ENCODE measurements at places on chromosomes 4 and X.
A peak's percentile ranks its signal among the peaks of the same experiment; 100 is the strongest.

DNA sequence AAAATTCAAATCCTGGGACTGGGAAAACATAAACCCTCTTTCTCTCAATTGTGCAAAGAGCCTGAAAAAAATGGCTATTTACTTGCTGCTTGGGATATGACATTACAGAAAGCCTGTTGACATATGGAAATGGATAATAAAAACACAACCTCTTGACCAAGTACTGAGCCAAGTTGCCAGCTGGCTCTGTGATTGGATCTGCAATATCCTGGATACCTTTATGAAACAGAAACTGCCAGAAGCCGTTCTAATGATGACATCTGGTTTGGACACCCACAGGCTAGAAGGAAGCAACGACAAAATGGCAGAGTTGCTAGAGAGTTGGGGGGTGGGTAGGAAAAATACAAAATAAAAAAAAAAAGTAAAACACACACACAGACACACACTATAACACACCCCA is 481.4 kb downstream of the FAT4 start:
- no peak for DNase-seq

GRCh38 chr4:10736266-10736665 is 51.7 kb upstream of the CLNK start:
- no peak for DNase-seq

- no peak for DNase-seq
These were observed 84.5 kb upstream of the GPM6B start for GRCh38 chrX:13901354-13901753.

GRCh38 chrX:19212037-19212436 is 89.8 kb upstream of the ADGRG2 start:
- DNase-seq, result no peak

DNA sequence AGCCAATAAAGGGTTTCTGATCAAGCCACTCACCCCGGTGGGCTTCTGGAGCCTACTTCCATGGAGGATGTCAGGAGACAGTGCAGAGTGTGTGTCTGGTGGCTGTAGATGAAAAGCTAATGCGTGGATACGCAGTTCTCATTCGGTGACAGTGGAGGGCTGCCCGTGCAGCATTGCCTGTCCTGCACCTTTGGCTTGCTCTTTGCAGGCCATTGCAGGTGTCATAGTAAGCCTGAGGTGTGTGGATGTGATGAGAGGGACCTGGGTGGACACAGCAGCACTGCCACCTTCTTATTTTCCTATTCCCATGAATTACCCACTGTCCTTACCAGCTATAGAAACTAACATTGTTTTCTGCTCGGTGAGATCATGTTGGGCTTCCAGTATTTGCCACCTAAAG is 101.2 kb downstream of the STK32B start:
- no peak for DNase-seq

- DNase-seq, result no peak
These were observed 850 bp downstream of the IGBP1 start for GRCh38 chrX:70134116-70134477.

GRCh38 chr4:105644257-105644656 is 64.2 kb downstream of the INTS12 start:
- DNase-seq, result no peak

- DNase-seq, result no peak
These were observed 121.8 kb downstream of the SPCS3 start for GRCh38 chr4:176441594-176441993.

DNA sequence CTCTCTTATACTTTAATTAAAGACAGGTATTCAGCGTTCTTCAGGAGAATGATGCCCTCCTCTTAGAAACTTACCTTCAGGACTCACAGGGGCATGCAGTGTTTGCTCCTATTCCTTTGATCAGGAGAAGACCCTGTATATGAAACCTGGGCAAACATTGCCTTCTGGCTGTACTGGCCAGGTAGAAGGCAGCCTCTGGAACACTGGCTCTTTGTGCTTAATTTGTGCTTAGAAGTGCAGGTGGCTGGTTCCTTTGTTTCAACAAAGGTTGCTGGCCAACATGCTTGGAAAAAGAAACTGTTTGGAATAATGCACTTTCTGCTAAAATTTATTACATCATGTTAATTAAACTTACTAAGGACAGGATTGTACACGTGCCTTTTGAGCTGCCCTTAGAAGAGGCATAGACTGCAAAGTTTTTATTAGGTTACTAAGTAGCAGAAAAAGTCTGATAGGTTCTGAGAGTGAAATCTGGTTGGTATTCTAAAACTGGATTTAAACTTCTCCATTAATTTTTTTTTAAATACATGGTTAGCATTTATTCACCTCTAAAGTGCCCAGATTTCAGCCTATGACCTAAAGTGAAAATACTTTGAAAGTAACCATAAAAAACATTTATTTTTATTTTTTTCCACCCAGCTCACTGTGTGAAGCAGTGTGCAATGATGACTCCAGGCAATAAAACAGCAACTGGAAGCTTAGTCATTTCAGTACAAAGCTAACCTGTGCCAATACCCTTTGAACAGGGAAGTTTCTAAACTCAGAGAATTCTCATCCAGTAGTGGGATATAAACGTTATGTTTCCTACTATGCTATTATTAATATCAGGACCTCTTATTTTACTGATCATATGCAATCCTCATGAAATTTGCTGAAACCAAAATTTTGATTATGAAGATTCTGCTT is 11.3 kb downstream of the RASSF6 start:
- no peak for DNase-seq

- DNase-seq, result no peak
These were observed 71.1 kb downstream of the ZNF732 start for GRCh38 chr4:234178-234577.

DNA sequence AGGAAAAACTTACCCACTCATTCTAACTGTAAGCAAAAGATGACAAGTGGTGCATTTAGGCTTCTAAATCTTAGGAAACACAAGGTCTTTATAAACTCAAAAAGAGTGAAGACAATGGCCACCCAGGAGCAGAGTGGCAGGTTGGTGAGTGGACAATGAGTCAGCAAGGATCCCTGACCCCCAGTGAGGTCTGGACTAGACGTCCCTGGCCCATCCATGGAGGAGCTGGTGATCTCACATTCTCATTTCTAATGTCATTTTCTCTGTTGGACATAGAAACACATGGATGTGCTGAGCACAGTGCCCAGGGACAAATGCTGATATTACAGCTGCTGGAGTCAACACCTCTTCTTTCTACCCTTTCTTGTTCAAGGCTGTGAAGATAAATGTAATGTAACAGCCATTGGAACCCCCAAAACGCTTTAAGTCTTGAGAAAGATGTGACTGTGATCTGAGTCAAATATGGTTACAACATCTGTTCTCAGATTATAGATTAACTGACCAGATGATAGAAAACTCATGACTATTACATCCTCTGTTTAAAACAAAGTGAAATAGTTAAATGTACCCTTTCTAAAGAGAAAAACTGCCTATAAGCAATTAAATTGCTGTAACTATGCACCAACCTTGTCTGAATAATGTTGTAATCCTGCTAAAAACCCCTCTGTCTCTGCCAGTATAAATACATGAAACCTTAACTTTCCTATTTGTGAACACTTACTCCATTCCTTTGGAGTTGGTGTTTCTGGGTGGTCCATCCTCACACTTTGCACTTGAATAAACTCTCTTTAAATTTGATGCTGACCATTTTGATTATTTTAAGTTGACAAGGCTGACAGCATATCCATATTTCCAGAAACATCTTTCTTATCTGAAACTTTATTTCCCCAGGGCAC is 92.7 kb downstream of the USP46 start:
- DNase-seq, result no peak

GRCh38 chr4:148330161-148330560 is 112.1 kb downstream of the NR3C2 start:
- DNase-seq, result no peak

DNA sequence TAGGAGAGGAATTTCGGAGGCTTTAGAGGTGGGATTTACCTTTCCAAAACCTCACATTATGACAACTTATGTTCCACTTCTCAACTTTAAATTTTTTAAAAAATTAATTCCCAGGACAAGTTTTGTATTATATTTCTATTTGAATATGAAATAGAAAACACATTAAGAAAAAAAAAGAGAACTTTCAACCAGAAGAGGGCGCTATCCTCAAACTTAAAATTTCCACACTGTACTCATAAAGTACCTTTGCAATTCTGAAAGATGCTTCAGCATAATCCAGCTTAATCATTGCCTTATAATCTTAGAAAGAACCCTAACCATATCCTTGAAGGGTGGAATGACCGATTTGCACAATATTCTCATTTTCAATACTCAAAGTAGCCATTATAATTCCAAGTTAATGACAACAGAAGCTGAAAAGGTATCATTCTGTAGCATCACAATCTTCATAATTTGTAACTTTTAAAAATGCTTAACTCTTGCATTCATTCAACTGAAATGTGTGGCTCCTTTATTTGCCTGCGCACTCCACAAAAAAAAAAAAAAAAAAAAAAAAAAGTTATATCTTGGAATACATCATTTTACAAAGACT is 158.0 kb downstream of the KCNIP4 start:
- no peak for DNase-seq

DNA sequence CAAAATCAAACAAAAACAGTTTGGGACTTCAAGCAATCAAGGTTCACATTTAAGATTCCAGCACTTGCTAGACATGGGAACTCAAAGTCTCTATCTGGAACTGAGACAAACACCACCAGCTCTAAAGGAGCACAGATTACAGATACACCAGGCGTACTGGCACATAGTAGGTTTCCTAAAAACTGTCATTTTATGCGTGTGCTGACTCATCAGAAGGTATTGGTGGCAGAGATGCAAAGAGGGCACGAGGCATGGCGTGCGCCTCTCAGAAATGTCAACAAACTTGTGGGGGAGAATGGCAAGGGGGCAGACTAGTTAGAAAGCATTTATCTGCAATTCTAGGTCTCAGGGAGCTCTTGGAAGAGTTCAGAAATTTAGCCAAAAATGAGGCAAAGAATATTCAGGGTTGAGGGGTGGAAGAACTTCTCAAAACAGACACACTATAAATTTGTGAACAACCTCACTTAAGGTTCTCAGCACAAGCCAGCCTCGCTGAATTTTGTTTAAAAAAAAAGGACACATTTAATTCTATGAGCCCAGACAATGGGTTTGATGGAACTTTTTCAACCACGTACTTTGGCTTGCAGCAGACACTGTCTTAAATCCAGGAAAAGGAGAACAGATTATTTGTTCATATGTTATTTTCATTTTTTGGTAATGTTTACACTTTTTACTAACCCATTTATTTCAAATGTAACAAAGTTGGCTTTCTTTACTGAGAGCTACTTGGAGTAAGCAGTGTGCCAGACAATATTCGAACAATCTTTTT is 100.0 kb downstream of the SHISA3 start:
- DNase-seq, result no peak

DNA sequence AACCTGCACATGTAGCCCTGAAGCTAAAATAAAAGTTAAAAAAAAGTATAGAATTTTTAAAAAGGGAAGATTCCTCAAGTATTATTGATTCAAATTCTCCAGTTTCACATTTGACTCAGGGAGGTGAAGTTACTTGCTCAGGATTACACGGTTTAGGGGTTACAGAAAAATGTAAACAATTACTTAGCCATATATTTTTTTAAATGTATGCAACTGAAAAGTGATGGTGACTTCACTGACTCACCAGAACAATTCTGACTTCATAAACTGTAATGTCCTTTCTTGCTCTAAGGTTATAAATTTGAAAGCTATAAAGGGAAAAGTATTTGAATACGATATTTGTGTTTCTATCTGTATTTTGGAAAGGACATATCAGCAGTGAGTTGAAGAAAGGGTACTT is 371.2 kb downstream of the SPRY1 start:
- no peak for DNase-seq

GRCh38 chr4:110614173-110614963 is 8.5 kb downstream of the PITX2 start:
- DNase-seq, result no peak

- no peak for DNase-seq
These were observed 59.4 kb downstream of the POLR2B start for GRCh38 chr4:57037982-57038604.

- no peak for DNase-seq
These were observed 13.9 kb downstream of the ALB start for GRCh38 chr4:73417973-73418372.

DNA sequence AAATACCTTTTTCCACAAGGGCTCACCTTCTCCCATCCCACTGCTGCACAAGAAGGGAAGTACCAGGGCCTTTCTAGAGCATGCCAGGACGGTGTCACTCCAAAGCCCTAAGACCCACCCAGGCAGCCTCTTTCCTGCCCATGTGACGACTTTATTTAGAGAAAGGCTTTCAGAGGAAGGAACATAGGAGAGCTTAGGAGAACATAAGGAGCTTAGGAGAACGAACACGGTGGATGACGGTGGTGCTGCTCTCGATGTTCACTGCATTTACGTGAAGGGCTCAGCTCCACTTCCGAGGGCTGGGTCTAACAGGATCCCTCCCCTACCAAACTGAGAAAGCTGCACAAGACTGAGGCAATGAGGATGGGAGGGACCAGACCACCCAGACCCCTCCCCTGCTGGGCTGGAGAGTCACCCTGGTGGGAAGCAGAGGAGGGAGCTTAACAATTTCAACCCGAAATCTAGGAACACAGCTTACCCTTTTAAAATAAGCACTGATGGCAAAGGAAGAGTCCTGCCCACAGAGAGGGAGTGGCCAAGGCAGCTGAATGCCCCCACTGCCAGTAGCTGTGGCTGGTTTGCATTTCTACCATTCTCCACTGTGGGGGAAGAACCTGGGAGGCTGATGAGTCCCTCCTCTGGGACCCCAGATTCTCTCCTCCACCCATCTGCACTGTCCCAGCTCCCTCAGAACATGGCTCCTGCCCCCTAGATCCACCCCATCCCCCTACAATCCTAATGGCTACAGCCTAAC is 29.8 kb downstream of the ZFYVE28 start:
- DNase-seq, result no peak

DNA sequence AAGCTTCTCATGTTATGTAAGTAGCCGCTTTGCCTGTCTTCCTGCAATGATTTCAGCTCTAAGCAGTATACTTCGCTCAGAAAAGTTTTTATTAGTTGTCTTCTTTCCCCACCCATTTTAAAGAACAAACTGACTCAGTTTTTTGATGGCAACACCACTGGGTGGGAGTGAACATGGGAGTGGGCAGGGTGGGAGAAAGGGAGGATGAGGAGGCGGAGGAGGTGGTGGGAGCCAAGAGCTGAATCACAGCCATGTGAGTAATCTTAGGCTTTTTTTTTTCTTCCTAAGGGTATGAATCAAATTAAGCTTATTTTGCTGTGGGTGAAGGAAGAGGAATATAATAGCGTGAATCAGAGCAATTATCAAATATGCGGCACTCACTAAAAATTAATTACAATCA is 574.3 kb upstream of the DIPK2B start:
- DNase-seq, result peak; percentile 50

GRCh38 chr4:173573725-173574124 is 43.7 kb upstream of the HAND2 start:
- no peak for DNase-seq

GRCh38 chr4:98556451-98556850 is 102.0 kb downstream of the TSPAN5 start:
- no peak for DNase-seq

- no peak for DNase-seq
These were observed 129.6 kb downstream of the IL1RAPL2 start for GRCh38 chrX:104695593-104695992.

DNA sequence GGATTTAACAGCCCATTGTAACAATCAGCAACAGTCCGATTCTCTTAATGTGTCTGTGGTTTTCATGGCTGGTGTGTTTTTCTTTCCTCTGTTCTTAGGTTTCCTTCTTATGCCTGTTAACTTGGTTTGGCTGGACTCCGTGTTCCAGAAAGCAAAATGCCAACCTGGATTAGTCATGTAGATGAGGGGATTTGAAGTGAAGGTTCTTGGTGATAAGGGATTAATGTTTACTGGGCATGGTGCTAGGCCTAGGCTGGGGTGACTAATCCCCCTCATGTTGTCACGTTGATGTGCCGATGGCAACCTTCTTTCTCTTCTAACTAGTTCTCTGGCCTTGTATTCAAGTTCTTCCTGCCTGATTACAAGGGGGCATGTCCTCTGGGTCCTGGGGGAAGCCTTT is 85.9 kb downstream of the REPS2 start:
- no peak for DNase-seq
